Umbilical cord (tissue), 2 donors: ENCODE measurements at places on chromosomes 12 and 14. TPM values are rescaled to one million over a fixed set of nuclear protein-coding genes. Genes with fewer than 3 reads are reported as not detected.

KRT79 gene
- not detected for total RNA-seq

CCDC38 gene
- total RNA-seq, result 20.9 TPM

TEX22 gene
- total RNA-seq, result not detected

TMEM119 gene
- total RNA-seq, result 85.0 TPM

KITLG gene
- total RNA-seq, result 17.8 TPM

LTB4R gene
- total RNA-seq, result 1.4 TPM

SPRING1 gene
- total RNA-seq, result 10.6 TPM

AQP5 gene
- 7.2 TPM for total RNA-seq

CLECL1 gene
- 2.4 TPM for total RNA-seq

CLEC9A gene
- total RNA-seq, result 36.4 TPM

ALDH2 gene
- 11.3 TPM for total RNA-seq

- no peak for DNase-seq
Observed at GRCh38 chr12:47868041-47868440, 36.8 kb downstream of the VDR start.

- DNase-seq, result no peak
Observed at GRCh38 chr14:22390195-22390594, 198.8 kb downstream of the DAD1 start.

- DNase-seq, result peak; percentile 86
Observed at GRCh38 chr14:95273001-95273978, 46.4 kb downstream of the CLMN start.

DNA sequence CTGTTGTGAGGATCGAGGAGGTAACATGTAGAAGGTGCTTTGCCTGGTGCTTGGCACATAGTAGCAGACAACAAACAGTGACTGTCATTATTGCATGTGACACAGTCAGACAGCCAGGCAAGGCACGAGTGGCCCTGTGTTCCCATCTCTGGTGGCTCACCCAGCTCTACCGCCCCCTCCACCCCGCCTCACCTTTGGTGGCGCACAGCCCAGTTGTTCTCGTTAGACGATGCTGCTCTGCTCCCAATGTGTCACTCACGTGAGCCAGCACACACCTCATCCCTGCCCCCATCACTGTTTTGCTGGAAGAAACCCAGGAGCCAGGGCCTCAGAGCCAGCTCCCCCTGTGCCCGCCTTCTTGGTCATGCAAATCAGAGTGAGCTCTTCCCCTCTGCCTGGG, 113.3 kb downstream of the CALM1 start:
- DNase-seq, result no peak

DNA sequence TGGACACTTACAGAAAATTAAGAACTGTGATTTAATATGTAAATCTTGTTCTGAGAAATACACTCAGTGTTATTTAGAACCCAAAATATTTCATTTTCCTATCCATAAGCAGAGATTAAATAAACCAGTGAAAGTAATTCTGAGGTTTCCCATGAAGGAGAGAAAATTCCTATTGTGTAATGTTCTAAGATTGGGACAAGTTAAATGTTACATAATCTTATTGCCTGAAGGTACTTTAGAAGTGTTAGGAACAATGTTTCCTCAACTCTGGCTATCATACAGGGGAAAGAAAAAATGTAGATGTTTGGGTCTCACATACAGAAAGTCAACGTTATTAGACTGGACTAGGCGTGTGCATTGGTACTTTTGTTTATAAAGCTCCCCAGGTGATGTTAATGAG, 281.9 kb upstream of the SYT10 start:
- no peak for DNase-seq

DNA sequence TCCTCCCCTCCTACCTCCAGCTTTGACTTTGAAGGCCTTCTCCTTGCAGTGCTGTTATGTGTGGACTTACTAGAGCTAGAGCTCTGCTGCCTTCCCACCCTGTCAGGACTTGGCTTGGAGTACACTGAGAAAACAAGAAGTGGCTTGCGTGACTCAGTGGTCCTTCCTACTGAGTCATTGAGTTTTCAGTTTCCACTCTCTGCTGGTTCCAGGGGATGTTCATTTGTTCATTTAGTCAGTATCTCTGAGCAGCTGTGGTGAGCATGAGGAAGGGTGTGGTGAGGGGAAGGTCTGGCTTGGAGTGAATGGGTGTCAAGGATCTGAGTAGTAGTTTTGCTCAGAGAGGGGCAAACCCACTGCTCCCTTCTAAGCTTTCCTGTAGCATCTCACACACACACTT, 17.2 kb upstream of the ELK3 start:
- no peak for DNase-seq

- DNase-seq, result no peak
Observed at GRCh38 chr14:83255015-83255726, 1721.5 kb upstream of the SEL1L start.

- DNase-seq, result peak; percentile 97
Observed at GRCh38 chr12:401235-402028, at the start of gene CCDC77. TSS of gene CCDC77 (plus strand) at chr12:401644. CDS start at chr12:409384, 7,740 bp downstream.

DNA sequence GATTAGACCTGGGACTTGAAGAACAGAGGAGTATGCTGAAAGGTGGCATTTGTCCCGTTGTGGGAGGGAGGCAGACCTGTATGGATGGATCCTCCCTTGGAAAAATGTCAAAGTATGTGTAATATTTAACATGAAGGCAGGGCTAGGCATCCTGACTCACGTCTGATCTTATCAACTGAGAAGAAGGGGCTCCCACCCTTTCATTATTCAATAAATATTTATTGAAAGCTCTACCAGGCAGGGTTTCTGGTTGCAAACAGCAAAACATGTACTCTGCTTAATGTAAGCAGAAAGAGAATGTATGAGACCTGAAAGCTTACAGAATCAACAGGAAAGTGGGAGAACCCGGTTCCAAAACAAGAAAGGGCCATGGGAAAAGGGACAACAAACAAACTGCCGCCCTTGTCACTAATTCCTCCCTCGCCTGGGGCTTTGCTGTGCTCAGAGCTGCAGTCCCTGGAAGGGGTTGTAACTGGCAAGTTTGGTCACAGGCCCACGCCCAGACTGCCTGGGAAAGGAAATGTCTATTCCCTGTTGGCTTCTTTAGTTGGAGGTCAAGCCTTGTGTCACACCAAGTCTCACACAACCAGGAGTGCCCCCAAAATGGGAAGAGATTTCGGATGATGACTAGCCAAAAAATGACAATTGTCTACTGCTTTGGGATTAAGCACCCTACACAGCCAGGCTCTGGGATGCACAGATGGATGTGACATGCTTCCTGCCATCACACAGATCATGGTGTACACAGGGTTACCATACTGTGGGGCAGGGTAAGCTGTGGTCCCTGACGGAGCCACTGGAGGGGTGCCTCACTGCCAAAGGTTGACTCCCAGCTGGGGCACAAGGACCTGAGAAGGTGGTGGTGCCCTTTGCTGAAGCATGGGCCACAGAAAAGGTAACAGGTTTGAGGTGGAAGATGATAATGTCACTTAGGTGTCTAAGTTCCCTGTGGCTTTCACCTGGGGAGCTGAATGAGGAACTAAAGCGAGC, 36.8 kb downstream of the RAB35 start:
- DNase-seq, result no peak

GRCh38 chr12:107053709-107054108, 39.6 kb downstream of the CRY1 start:
- DNase-seq, result no peak

- no peak for DNase-seq
Observed at GRCh38 chr12:53972152-53972702, 699 bp upstream of the HOXC11 start.

GRCh38 chr12:84964048-84964447, 51.4 kb upstream of the SLC6A15 start:
- no peak for DNase-seq

GRCh38 chr14:69715725-69716477, 51.0 kb upstream of the SRSF5 start:
- peak; percentile 95 for DNase-seq

- DNase-seq, result no peak
Observed at GRCh38 chr12:94592080-94592479, 58.3 kb downstream of the TMCC3 start.

GRCh38 chr14:58239244-58240195, 5.1 kb upstream of the PSMA3 start:
- DNase-seq, result peak; percentile 87

DNA sequence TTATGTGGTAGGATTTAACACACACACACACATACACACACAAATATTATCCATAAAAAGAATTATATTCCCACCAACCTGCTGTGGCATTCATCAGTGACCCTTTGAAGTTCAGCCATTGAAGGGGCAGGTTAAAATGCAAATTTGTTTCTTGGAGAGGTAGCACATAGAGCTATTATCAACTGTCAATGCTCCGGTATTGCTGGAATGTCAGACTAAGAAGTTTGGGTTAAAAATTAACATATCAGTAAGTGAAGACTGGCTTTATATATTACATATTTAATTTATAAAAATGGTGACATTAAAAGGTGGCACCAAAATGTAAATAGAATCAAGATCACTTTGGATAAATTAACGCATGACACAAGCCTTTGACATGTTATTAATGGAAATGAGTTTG, 207.3 kb downstream of the DAD1 start:
- no peak for DNase-seq

GRCh38 chr14:47626151-47627035, 49.0 kb downstream of the MDGA2 start:
- DNase-seq, result no peak

- peak; percentile 52 for DNase-seq
Observed at GRCh38 chr14:59189091-59189785, 771 bp downstream of the DAAM1 start.

DNA sequence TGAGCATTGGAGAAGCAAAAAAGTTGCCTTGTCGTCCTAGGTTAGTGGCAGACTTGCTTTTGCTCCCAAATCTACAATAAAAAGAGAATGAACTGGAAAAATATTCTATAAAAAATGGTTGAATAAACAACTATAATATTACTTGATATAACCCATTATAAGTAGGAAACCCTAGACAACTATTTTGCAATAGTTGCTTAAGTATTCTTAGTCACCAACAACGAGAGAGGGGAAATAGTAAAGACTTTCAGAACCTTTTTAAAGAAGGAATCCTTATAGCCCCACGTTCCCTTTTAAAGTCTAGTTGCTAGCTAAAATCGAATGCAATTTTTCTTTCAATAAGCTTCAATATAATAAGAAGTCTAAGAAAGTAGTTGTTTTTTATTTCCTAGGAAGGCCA, 17.5 kb downstream of the AQP6 start:
- no peak for DNase-seq

DNA sequence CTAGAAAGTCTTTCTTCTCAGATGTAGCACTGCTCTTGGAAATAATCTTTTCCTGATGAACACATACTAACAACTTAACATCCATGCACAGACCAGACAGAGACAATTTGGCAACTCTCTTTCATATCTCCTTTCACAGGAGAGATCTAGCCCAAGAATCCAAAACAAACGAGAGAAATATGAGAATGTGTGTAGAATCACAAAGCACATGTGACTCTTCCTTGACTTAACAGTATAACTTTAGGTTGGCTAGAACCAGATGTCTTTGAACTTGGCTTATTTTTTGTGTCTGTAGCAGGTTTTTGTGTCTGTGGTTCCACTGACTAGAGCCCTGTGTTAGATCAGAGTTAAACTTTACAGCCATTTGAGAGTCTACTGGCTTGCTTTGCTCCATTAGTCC, 114.2 kb downstream of the STXBP6 start:
- no peak for DNase-seq

- no peak for DNase-seq
Observed at GRCh38 chr14:78142998-78143397, 27.2 kb upstream of the NRXN3 start.

DNA sequence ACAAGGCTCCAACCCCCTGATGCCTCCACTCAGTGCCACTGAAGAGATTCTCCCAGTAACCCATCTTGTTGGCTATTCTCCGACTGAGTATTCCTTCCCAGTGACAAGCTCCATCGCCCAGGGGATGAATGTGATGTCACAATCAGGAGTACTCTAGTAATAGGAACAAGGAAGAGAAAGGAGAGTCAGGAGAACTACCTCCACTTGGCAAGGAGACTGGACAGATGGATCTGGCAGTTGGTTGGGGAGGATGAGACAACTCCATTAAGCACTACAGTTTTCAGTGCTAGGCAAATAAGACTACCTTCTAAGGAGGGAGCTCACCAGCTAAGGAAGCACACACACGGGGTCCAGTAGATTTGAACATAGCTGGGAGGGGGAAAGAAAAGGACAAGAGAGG, 5.3 kb downstream of the RNF41 start:
- no peak for DNase-seq

GRCh38 chr14:77763978-77764377, 3.0 kb upstream of the SNW1 start:
- no peak for DNase-seq

- DNase-seq, result peak; percentile 4
Observed at GRCh38 chr12:43416981-43417380, 135.0 kb downstream of the ADAMTS20 start.

GRCh38 chr12:45801625-45802024, 72.1 kb downstream of the ARID2 start:
- no peak for DNase-seq

DNA sequence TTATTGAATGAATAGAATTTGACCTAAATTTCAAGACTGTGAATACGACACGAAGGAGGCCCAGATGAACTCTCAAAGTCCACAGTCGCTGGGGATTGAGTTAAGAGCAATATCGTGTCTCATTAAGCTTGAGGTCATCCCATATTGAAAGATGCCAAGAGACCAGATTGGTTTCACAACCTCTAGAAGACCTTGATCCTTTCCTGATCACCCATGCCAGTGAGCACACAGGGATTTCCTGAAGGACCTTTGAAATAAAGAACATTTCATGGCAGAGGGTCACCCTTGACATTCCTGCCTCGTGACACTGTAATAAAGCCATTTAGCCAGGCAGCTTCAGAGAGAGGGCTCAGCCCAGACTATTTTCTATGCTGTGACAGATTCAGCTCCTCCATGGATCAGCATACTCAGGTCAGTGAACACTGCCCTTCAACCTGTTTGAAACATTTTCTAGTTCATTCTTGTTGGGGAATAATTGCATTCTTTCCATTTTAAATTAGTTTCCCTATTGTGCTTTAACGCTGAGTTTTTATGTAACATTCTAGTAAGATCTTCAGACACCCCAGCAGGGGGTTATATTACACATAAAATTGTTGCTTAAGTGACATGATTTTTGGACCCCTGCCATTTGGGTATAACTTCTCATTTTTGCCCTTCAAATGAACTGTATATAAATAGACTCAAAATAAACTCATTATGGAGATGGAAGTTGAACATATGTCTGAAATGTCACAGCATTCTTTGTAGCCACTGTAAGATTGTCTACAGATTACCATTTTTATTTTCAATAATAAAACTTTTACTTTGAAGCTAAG, 213.2 kb downstream of the C12orf50 start:
- no peak for DNase-seq

GRCh38 chr14:51004801-51005526, 60.7 kb upstream of the PYGL start:
- peak; percentile 47 for DNase-seq

DNA sequence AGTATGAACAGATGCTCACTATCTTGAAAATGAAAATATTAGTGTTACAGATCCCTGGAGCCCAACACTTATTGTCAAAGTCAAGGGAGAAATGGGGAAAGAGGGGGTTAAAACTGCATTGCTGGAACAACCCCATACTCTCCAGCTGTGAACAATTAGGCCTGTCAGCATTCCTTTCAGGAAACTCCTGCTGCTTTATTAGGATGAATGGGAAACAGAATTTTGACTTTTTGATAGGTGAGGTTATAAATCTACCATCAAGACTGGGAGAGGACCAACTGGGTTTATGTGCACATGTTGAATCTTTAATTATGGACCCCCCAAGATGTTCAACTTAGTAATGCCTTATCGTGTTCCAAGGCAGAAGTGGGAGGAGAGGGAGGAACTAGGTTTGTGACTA, 85.0 kb downstream of the TMTC1 start:
- no peak for DNase-seq

GRCh38 chr12:3259973-3260372, 182.8 kb downstream of the TSPAN9 start:
- no peak for DNase-seq

GRCh38 chr12:127819056-127819455, 447.9 kb upstream of the TMEM132C start:
- DNase-seq, result peak; percentile 54
